ENCODE measurements at places on chromosomes 6 and 20.

DNA sequence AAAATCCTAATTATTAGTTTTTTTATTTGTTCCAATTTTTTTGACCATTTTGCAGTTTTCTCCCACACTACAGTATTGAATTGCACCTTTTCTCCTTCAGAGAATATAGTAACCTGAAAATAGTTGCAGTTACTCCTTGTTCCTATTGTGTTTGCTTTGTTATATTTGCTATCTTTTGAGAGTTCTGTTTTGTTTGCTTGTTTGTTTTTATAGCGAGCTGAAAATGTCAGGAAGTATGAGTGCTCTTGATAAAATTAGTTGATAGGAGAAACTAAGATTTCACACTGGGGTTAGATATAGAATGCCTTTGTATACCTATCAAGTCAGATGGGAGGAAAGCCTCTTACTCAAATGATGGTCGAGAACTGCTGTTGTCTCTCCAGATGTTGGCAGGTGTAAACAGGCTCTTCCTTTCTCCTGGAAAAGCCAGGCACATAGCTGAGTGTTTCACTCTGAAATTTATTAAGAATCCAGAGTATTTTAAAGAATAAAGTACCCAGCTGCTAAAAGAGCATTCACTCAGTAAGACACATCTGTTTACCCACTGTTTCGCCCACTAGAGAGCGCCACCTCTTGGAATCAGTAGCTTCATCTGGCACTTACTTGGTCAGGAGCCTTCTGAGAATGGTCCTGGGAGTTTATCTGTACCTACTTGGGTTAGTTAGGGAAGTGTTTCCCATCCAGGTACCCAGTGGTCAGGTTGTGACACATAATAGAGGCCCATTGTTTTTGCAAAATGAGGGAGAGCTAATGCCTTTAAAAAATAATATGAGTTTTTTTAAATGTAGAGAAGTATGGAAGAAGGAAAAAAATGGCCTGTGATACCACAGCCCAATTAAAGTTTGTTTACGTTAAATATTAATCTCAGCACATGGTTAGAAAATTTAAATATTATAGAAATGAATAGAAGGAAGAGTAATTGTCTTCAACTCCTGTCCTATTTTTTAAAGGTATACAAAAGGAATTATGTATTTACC, 11.2 kb downstream of the NT5DC1 start:
- no peak for DNase-seq

DNA sequence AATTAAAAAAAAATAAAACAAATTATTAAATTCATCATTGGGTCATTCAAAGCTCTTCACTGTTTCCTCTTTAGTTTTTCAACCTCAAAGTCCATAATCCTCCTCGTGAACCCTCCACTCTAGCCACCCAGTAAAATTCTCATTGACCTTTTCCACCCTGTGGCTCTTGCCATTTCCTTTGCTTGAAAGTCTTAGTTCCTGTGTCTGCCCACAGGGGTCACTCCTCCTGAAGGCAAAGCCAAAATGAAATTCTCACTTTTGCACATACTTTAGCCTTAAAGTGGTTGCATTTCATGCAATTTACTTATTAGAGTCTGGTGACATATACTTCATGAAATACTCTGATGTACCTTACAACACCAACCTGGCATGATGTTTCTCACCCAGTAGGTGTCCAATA, 263.7 kb downstream of the BMP2 start:
- DNase-seq: no peak

DNA sequence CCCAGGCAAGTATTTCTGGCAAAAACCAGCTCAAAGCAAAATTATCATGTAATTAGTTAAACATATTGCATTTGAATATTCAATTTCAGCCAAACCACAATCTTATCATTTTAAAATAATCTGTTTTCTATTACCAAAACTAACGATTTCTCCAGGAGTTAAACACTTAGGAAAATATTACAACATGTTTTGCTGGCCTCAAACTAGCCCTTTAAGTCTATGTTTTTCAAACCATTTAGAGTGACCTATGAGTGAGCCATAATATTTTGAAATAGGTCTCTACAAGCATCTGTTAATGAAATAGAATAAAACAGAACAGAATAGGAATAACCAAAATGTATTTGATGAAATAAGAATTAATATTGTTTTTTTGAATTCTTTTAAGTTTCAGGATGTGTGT, 370.9 kb downstream of the COL12A1 start:
- no peak for DNase-seq

DNA sequence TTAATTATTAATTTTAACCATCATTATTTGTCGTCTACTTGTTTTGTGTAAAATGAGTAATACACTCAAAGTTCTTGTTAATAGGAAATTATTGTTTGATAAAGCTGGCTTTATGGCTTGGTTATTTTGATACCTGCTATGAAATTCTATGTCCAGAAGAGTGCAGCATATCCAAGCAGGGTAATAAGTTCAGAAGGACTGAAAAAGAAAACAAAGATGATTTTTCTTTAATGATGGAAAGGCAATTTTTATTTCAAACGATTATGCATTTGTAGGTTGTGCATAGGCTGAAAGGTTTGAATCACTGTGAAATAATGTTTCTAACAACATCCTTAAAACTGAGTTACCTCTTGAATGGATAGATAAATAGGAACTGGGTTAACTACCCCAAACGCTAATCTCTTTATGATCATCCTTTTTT, 1.4 kb upstream of the MAN1A1 start:
- no peak for DNase-seq

GRCh38 chr6:20954315-20954714, 420.1 kb downstream of the CDKAL1 start:
- no peak for DNase-seq

DNA sequence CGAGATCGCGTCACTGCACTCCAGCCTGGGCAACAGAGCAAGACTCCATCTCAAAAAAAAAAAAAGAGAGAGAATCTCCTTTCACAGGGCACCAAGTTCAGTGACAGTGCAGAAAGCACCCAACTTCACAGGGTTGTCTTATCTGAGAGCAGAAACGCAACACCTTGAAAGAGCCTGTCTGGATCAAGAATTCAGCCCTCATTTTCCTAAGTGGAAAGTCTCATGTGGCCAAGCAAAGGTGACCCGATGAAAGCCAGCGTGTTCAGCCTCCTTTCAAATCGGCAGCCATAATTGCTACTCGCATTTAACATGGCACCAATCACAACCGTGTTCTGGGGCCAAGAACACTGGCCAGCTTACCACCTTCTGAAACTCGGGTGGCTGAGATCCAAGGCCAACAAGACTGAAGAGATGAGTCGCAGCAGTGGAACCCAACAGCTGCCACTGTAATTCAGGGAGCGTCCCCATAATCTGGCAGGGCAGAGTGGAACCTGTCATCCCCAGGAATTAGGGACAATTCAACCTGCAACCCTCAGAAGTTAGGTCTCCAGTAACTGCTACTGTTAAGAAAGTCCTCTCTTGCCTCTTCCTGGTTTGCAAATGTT, 536.7 kb upstream of the JARID2 start:
- no peak for DNase-seq

DNA sequence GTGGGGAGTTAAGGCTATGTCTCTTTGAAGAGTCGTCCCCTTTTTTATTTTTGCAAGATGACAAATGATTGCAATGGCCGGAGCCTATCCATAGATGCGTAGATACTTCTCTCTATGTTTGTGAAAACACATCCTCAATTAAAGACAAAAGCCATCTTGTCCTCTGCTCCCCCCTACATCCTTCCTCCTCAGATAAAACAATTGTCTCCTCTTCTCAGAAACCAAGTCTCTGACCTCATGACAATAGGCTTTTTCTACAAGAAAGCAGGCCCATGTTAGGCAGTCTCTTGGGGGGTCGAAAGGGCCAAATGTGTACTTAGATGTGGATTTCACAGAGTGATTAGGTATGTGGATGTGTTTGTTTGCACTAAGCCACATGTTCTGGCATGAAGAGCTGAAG, 51.1 kb upstream of the SSTR4 start:
- no peak for DNase-seq

- DNase-seq: peak; percentile 84
Observed at GRCh38 chr6:125377621-125378020, 75.9 kb upstream of the HDDC2 start.

DNA sequence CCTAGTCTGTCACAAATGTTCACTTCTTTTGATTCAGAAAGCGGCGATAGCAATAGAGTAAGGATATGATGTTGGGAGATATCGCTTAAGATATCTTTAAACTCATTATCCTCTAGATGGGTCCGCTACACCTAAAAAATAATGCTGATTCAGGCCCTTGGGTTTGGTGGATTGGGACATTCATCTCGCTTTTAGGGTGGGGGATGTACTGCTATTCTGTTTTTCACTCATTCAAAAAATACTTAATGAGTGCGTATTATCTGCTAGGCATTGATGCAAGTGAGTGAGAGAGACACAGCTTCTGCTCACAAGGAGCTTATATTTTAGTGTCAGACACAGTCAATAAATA, 118.3 kb upstream of the SUPT3H start:
- DNase-seq: no peak

DNA sequence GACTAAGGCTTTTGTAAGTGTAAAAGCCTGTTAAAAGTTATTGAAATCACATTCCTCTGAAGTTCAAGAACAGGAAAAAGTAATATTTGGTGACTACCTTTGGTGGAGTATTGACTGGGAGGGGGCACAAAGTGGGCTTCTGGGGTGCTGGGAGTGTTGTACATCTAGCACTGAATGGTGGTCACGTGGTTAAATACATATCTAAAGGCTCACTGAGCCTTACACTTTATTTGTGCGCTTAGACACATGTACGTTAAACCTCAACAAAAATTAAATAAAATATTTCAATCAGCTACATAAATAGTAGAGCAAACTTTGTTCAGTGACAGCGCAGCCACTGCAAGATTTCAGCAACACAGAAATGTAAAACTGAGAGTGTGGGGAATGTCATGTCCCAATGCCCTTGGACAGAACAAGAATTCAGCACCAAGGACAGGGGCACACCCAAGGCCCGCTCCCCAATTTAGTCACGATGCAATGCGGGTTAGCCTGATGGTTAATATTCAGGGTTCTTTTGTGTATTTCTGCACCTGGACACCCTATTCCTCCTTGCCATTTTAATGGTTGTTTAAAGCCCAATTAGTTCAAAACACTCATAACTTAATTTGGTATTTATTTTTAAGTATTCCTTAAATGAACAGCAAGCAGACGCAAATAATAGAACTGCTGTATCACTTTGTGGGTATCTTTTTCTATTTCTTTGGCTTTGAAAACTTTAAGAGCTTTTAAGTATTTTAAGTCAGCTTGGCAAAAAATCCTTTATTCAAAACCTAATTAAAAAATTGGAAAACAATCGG, 37.4 kb downstream of the ANGPT4 start:
- DNase-seq: peak; percentile 6

DNA sequence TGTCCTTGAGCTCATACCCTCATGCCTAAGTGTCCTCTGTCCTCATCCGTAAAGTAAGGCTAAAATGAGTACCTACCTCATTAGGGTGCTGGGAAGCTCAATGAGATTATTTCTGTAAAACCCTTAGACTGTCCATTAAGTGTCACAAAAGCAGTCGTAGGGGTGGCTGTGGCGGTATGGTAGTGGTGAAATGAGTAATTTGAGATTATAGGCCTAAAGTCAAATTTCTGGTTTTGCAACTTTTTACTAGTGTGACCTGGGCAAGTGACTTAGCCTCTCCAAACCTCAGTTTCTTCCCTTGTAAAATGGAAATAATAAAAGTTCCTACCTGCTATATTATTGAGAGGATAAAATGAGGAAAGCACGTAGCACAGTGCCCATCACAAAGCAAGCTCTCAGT, 148.2 kb upstream of the AKAP12 start:
- no peak for DNase-seq

- no peak for DNase-seq
Observed at GRCh38 chr6:143754204-143754603, 76.4 kb downstream of the PHACTR2 start.

DNA sequence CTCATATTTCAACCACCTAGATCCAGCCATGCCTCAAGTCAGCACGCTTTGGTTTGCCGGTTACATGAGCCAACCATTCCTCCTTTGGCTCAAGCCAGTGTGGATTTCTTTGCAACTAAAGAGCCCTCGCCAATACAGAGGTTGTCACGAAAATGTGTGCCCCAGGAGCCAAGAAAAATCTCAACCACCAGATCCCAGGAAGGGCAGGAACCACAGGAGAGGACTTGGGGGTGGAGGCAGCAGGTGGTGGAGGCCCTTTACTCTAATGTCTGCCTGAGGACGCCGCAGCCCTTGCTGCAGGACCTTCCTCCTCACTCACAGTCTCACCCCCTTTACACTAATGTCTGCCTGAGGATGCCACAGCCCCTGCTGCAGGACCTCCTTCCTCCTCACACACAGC, 144.8 kb upstream of the PHACTR3 start:
- no peak for DNase-seq

GRCh38 chr6:16496991-16497801, 258.8 kb downstream of the GMPR start:
- DNase-seq: no peak

DNA sequence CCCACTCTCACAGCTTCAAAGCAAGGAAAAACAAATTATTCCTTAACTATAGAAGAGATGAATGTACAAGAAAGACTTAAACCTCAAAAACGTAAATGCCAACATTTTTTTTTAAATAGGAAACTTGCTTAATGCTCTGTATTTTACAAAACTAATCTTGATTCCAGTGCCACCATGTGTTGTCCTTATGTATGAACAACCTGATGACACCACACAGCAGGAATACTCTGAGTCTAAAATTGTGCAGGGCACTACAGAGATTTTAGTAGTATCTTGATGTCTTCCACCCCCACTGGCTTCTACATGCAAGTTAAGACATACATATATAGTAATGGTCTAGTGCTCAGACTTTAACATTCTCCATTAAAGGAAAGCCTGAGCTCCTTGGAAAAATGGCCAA, 46.2 kb downstream of the SRPK1 start:
- no peak for DNase-seq

GRCh38 chr6:41372832-41373626, 37.6 kb downstream of the NCR2 start:
- DNase-seq: no peak

GRCh38 chr6:109453594-109454495, 1.7 kb downstream of the MICAL1 start:
- no peak for DNase-seq

DNA sequence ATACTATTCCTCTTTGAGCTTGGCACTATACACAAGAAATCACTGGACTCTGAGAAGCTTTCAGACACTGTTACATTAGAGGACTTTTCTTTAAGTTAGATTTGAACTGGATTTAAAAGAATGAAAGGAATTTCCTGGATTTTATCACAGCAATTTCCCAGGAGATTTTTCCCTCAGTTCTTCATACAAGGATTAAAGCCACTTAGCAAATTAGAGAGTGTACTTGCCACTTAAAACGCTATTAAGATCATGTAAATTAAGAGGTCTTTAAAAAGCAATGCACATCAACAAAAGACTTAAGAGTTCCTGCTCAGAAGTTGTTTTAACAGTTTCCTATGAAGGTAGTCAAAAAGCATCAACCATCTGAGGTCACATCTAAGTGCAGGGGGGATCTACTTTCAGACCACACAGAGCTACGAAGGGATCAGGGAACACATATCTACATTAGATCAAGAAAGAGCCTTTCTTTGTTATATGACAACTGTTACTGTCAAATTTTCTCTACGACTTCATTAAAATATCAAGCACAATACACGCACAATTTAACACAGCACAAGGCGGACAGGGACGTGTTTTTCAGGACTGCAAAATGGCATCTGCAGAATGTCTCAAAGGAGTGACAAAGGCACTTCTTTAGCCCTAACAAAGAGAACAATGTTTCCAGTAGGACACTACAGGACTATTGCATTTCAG, 65.8 kb downstream of the EPB41L2 start:
- DNase-seq: no peak
